ENCODE measurements at places on chromosomes 7 and 10.

DNA sequence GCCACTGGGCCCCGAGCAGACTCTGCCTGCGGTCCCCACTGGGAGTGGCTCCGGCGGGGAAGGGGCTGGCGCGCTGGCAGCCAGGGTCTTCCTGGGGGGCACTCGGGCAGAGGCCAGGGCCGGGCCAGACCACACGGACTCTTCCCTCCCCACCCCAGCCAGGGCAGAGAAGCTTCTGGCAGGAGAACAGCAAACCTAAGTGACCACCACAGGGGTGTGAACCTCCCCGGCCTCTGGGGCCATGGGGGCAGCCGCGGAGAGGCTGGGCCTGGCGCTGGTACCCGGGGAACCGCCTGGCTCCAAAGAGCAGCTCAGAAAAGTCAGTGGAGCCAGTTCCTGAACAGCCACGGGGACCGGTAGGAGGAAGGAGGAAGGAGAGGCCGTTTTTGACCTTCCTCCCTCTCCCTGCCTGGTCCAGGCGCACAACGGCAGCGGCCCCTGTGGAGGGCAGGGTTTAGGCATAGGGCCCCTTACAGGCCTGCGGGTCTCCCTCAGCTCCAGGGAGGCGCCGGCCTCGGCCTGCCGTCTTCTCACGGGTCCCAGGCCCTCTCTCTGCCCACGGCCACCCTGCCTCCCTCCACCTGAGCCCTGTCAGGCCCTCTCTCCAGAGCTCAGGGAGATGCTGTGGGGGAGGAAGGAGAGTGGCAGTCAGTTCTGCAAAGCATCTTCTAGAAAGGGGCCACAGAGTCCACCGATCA, 51.8 kb downstream of the TMEM209 start:
- no peak for DNase-seq

GRCh38 chr10:129953119-129954051, 10.7 kb downstream of the EBF3 start:
- DNase-seq = no peak

DNA sequence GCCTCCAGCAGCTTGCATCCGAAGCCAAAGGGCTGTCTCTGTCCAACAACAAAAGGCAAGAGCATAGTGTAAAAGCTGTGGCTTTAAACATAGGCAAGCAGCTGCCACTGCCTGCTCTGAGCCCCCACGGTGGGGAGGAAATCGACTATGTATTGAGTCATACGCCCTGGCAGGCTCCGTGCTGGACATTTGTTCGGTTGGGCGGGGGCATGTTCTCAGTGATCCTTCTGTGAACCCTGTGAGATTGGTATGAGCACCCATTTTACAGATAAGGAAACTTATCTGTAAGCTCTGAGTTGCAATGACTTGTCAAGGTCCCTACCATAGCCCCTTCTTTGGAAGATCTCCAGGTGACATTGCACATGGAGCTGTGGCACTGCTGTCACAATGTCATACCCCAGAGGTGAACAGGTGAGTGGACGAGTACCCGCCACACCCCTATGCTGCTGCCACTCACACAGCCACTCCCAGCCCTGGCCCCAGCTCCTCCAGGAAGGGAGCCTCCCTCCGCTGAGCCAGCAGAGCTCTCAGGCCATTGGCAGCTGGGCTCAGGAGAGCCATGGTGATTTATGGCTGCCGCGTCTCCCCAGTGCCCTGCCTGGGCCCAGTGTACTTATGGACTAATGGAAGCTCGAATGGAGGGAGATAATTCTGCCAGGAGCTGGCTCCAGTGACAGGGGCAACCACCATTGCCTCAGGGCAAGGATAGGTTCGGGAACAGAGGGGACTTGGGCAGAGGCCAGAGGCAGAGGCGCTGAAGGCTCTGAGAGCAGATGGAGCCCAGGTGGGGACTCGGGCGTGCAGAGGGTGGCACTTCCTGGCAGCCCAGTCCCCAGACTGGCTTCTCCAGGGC, 43.7 kb downstream of the UNC5B start:
- no peak for DNase-seq

DNA sequence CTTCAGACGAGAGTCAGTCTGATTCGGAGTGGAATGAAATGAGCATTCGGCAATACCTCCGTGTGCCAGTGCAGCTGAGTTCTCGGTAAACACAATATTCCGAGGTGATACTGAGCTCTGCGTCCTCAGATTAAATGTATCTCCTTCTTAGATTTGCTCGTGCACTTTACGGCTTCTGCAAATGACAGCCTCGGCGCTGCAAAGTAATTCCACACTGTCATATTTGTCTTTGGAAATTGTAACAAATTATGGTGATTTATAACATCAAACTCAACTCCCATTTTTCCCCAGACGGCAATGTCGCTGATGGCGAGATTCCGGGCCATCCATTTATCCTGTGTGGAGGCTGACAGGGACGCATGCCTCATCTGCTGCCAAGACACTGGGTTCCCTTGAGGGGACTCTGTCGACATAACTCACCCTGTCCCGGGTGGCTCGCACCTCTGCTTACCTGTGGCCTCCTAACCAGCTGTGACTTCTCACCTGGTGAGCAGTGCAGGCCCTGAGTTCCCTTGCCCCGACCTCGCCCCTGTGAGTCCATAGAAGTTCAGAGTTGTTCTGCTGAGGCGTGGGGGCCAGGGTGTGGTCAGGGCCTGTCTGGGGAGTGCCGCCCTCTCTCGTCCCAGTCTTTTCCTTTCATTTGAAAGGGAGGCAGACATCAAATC, 201.9 kb downstream of the ADARB2 start:
- no peak for DNase-seq

DNA sequence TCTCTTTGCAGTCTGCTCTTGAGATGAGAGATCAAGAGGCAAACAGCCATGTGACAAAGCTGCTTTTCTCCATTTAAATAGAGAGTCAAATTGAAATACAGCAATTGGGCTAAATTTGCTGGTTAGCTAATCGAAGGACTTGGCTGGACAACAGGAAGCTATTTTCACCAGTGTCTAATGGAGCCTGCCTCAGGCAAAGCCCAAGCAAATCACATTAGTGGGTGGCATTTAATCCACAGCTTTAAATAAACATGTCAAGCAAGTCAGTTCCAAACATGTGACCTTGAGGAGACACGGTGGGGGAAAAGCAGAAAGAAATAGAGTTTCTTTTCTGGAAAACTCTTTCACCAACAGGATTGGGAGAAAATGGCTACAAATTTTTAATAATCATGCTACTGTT, 180.5 kb upstream of the AOAH start:
- DNase-seq = peak; percentile 40

DNA sequence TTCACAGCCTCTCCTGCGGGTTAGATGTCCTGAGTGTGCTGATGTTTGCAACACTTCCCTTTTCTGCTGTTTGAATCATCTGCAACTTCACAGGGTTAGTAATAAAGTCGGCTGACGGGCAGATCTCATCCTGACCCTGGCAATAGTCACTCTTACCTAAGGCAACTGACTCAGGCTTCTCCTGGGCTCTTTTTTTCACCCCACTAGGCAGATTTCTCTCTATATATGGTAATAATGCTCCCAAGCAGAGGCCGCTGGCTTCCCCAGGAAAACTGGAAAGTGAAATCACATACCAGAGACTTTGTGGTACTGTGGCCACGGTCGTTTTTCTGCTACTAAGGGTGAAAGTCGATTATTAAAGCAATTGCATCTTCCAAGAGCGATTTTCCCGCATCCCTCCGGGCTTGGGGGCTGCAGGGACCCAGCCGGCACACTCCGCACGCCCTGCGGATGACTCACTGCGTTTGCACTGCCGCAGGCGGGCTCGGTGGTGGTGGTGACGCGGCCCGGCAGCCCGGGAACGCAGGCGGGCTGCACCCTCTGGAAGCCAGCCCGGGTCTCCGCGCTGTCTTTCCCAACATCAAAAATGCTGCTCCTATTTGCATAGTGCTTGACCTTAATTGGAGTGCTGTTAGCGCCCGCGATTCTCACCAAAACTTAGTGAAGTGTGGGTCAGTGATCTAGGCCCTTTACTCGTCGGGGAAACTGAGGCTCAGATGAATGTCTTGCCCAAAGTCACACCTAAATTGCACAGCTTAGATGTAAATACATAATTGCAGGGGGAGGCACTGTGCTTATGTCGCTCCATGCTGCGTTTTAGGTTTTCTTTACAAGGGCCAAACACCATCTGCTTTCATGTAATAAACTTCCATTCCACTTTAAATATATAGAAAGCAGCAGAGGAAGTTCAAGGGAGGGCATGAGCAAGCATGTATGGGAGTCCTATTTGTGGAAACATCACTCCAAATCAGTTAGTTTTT, 47.6 kb upstream of the ITGB1 start:
- no peak for DNase-seq

DNA sequence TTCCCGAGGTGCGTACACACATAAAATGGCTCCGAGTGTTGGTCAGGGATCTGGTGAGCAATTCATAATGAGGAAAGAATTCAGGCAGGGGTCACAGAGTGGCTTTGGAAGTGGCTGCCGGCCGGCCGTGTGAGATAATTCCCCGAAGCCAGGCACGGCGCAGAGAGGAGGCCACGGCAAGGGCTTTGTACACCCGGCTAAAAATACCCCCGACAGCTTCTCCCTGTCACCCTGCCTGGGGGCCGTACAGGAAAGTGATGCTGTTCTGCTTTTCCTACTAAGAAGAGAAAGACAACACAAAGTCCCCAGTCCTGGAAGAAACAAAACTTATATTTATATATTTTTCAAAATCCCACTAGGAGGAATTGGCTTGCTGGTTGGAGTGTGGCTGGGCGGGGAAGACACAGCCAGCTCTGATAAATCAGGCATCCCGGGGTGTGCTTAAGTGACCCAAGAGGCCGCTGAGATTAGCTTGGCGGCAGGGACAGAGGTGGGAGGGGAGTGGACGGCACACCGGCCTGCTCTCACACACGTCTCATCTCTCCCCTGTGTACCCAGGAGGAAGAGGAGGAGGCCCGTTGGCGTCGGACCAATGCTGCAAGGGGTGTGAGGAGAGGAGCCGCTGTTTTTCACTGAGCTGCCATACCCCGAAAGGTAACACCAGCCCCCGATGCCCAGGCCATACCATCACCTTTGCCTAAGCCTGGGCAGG, 70.5 kb downstream of the ZMIZ1 start:
- no peak for DNase-seq

DNA sequence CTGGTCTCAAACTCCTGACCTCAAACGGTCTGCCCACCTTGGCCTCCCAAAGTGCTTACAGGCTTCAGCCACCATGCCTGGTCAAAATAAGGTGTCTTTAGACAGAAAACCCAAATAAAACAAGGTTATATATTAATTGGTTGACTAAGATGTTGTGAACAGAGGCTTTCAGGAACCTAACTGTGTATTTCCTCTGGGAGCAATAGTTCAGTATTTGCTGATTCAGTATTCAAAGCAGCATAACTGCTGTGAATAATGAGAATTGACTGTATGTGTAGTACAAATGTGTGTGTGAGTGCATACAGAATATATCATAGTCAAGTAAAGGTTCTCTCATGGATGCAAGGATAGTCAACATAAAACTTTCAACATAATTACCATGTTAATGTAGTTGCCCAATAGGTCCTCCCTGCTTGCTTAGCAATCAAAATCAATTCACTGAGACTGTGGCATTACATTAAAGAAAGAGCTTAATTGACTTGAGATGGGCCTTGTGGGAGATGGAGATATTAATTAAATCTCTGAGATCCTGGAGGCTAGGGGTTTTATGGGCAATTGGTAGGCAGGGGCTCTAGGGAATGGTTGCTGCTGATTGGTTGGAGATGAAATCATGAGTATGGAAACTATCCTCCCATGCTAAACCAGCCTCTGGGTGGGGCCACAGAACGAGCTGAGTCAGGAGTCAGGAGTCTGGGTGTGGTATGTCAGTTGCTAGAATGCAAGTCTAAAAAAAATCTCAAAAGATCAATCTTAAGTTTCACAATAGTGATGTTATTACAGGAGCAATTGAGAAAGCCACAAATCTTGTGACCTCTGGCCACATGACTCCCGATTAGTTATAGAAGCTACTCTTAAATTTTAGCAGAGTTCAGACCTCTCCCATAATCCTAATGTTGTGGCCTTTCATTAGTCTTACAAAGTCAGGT, 162.7 kb downstream of the AKR1D1 start:
- DNase-seq = no peak

- no peak for DNase-seq
Observed at GRCh38 chr7:38909870-38910269, 879 bp upstream of the VPS41 start.

DNA sequence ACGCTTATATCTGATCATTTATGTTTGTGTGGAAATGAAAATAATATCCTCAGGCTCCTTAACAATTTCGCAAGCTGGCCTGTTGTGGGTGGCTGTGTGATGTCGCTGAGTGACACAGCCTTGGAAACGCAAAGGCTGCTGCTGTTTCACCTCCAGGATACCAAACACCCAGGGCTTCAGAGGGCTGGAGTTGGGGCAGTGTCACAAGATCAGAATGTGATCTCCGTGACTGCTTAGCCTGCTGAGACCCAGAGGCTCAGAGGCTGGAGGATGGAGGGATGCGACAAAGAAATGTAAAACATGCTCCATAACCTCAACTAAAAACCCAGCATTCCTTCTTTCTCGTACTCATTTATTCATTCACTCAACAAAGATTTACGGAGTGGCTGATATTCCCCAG, 37.2 kb upstream of the BMPER start:
- no peak for DNase-seq

DNA sequence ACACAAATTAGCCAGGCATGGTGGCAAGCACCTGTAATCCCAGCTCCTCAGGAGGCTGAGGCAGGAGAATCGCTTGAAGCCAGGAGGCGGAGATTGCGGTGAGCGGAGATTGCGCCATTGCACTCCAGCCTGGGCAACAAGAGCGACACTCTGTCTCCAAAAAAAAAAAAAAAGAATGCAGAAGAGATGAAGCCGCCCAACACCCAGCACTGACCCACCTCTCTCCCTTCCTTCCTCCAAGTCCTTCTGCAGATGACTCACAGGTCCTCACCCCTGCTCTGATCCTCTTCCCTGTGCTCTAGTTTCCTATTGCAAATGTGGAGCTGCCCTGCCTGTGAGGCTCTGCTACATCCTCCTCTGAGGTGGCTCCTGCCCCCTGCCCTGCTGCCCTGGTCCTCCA, 22.0 kb upstream of the OPALIN start:
- DNase-seq = no peak

GRCh38 chr10:91941426-91941825, 17.9 kb downstream of the BTAF1 start:
- no peak for DNase-seq

- no peak for DNase-seq
Observed at GRCh38 chr10:73744664-73744975, 448 bp downstream of the SEC24C start.

GRCh38 chr7:134375206-134375605, 58.5 kb upstream of the SLC35B4 start:
- DNase-seq = no peak

DNA sequence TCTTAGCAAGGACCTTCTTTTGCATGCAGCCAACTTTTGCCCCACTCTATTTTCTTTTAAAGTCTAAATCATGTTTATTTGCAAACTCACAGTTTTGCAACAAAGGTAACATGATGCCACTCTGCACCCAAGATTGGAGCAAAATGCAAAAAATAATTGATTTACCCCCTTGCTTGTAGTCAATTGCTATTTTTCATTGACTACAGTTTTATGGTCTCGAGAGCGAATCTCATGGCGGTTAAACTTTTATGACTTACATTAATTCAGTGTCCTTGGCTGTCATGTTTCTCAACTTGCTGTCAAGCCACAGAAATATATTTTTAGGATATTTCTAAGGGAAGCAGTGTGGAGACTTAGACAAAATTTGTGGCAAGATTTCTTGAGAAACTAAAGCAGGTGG, 110.0 kb upstream of the JCAD start:
- no peak for DNase-seq

All from NCI-H1417 treated with DMSO at 0.1 percent for 48 hours (cell line).